ENCODE measurements at places on chromosomes 13 and 19.

DNA sequence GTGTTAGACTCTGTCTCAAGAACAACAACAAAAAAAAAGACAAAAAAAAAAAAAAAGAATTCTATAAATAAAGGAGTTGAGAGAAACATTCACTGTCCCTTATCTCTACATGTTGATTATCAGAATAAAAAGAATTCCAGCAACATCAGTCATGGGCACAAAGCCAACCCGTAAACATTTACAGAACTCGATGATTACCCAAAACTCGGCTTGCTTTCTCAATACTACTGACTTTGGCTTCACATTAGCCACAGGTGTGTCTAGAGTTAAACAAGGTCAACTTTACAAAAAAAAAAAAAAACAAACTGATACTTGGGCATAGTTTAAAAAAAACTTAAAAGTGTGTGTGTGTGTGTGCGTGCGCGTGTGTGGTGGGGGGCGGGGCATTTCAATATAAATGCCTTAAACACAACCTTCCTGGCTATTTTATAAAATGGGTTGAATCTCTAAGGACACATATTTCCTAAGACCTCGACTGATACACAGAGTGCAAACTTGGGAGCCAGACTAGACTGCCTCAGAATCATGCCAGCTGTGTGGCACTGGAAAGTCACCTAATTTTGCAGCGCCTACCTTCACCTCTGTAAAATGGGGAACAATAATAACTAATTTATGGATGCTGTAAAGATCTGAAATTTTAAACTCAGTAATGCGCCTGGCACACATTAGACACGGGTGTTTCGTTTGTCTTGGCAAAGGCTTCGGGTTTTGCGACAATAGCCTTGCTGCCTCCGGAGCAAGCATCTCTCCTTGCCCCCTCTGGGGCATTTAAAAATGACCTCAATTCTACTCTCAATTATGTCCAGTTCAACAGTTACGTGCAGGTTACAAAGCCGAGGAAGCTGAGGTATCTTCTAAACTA is 922 bp downstream of the EBPL start:
- no peak for DNase-seq

DNA sequence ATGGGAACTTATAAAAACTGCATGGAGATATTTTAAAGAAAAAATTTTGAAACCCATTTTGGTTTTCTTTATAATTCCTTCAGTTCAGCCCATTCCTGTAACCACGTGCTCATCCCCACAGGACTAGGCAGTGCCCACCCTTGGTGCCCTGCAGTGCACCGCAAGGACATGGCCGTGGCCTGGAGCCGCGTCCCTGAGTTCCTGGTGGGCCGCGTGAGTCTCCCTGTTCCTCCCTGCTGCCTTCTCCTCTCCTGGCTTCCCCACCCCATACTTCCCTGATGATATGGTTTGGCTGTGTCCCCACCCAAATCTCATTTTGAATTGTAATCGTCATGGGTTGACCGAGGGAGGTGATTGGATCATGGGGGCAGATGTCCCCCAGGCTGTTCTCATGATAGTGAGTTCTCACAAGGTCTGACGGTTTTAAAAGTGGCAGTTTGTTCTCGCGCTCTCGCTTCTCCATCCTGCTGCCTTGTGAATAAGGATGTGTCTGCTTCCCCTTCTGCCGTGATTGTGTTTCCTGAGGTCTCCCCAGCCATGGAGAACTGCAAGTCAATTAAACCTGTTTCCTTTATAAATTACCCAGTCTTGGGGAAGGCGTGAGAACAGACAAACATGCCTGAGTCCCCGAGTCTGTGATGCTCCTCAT is 31.6 kb upstream of the TFDP1 start:
- DNase-seq, result no peak

- DNase-seq, result no peak
Observed at GRCh38 chr19:29118389-29118788, 94.6 kb downstream of the UQCRFS1 start.

- DNase-seq, result no peak
Observed at GRCh38 chr13:44464471-44464870, 90.8 kb downstream of the SERP2 start.

GRCh38 chr19:48413879-48414587 is 20.6 kb downstream of the GRIN2D start:
- no peak for DNase-seq

DNA sequence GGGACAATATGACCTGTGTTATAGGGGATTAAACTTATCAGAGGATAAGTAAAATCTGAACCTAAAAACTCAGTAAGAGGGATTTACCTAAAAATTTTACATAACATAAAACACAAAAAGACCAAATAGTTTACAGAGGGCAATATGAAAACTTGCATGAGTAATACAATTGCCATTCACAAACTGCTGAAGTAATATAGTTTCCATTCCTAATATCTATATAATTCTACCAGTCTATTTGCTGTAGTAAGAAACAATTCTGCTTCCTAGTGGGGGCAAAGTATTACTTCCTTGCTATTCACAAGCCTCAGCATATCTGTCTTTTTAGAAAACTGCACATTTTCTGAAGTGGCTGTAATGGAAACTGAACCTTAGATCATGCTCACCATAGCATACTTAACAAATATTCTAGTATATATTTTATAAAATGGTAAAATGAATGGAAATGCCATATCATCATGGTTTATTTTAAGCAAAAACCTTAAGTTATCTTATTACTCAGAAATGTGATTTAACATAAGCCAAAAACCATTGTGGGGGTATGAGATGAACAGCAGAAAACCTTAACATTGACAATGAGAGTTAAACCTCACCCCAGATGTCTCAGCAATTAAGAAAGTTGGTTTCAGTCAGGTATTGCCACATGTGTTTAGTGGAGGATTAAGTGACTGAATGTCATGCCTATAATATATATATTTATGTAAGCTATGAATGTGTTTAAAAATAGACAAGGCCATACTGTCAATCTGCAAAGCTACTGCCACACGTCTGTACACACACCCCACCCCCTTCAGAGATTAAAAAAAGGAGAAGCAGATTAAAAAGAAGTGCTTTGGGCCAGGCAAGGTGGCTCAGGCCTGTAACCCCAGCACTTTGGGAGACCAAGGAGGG is 136.8 kb downstream of the MIPEP start:
- DNase-seq, result no peak

GRCh38 chr19:30593356-30593755 is 221.2 kb downstream of the ZNF536 start:
- DNase-seq, result no peak

Data from stimulated activated CD4-positive, alpha-beta T cell treated with anti-CD3 and anti-CD28 coated beads, Interleukin-1b, Interleukin-23, amount 100 ng/mL, for 24 hours (primary cell).